ENCODE measurements at places on chromosomes 6 and 20. TPM values are rescaled to one million over a fixed set of nuclear protein-coding genes. Genes with fewer than 3 reads are reported as not detected.

The PSORS1C2 gene
- not detected for total RNA-seq

The EMILIN3 gene
- total RNA-seq, result 0.26 TPM

The RAD21L1 gene
- not detected for total RNA-seq

The PBOV1 gene
- not detected for total RNA-seq

The TP53TG5 gene
- not detected for total RNA-seq

The PPIL6 gene
- not detected for total RNA-seq

DNA sequence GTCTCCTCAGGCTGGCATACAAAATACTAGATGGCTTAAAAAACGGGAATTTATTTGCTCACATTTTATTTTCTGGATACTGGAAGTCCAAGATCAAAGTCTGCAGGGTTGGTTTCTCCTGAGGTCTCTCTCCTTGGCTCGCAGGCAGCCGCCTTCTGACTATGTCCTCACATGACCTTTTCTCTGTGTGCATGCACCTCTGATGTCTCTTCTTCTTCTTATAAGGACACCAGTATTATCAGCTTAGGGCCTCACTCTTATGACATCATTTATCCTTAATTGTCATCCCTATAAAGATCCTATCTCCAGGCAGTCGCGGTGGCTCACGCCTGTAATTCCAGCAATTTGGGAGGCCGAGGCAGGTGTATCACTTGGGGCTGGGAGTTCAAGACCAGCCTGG is 9.3 kb upstream of the TRIM27 start:
- DNase-seq, result no peak

DNA sequence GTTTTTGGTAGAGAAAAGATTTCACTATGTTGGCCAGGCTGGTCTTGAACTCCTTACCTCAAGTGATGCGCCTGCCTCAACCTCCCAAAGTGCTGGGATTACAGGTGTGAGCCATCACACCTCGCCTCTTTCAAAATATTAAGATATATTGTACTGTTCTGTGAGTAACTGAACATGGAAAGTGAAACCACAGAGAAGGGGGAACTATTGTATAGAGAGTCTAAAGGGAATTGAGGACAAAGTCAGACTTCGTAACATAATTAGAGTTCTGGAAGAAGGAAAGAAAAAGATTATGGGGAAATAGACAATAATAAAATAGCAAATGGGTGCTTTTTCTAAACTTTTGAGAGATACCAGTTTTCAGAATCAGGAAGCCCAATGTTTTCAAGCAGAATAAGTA is 17.4 kb upstream of the AKAP7 start:
- no peak for DNase-seq

- DNase-seq, result no peak
These were observed 48.2 kb upstream of the ZNFX1 start for GRCh38 chr20:49326026-49326425.

DNA sequence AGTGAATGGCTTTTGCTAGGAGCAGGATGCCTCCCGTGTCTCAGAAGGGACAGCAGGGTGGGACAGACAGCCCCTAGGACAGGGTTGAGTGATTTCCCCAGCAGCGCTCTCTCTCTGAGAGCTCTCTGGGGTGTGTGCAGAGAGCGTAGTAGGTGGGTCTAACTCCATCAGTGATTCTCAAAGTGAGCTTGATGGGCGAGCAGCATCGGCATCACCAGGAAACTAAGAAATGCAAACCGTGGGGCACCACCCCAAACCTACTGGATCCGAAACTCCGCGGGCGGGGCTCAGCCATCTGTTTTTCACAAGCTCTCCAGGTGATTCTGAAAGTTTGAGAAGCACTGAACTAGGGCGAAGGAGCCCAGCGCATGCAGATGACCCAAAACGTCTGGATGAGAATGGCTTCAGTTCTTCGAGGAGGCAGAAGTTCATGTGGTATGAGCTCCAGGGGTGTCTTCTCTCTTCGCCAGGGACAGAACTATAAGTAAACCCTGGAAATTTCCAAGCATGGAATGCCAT is 119.6 kb upstream of the RNF24 start:
- no peak for DNase-seq
